ENCODE measurements at places on chromosomes 5 and 9.

- no peak overlapping the region for H3K4me3 ChIP-seq
- no peaks in the 10 kb centered on the region for H3K36me3 ChIP-seq
- H3K4me1 ChIP-seq, result no peaks in the 10 kb centered on the region
Observed at GRCh38 chr5:133469252-133469651, 143.1 kb downstream of the FSTL4 start.

GRCh38 chr5:180100621-180101450 is 29.3 kb upstream of the RNF130 start:
- no peaks in the 10 kb centered on the region for H3K4me1 ChIP-seq
- no peak overlapping the region for H3K27ac ChIP-seq
- H3K36me3 ChIP-seq, result no peaks in the 10 kb centered on the region

GRCh38 chr9:113948891-113949570 is 72.9 kb downstream of the ZNF618 start:
- no peak overlapping the region for H3K27ac ChIP-seq
- H3K4me3 ChIP-seq, result no peak overlapping the region
- DNase-seq, result no peak
- H3K4me1 ChIP-seq, result no peaks in the 10 kb centered on the region

DNA sequence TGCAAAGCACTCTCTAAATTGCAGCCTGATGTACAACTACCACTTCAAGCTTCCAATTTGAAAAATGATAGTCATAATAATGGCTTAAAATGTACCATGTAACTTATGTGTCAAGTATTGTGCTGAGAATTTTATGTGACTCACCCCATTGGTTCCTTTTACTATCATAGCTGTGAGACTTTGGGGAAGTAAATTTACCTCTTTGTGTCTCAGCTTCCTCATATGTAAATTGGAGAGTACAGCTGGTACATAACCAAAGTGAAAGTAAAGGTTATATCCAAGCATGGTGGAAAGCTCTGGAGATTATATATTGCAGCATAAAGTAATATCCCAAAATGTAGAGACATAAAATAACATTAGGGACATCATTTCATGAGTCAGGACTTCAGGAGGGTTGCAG is 2200.4 kb upstream of the C9orf72 start:
- H3K4me1 ChIP-seq, result no peaks in the 10 kb centered on the region
- H3K27me3 ChIP-seq, result no peaks in the 10 kb centered on the region
- no peak for DNase-seq
- H3K27ac ChIP-seq, result no peak overlapping the region
- no peaks in the 10 kb centered on the region for H3K36me3 ChIP-seq

DNA sequence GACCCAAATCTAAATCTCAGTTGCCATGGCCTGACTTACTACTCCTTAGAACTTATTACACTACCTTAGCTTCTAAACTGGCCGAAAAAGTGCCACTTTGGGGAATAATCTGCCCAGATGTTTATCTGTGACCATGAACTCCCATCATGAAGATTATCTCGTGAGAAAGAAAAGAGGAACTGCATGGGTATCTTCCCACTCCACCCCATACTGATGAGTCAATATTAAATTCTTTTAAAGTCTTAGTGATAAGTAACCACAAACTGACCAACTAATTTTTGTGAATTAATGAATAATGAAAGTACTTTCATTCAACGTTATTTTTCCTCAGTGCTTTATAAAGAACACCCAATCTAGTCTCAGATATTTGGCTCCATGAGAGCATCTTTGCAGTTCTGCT is 493.5 kb downstream of the EBF1 start:
- no peak overlapping the region for H3K4me3 ChIP-seq
- no peak for DNase-seq
- H3K27ac ChIP-seq, result no peak overlapping the region
- H3K36me3 ChIP-seq, result no peaks in the 10 kb centered on the region
- H3K4me1 ChIP-seq, result no peaks in the 10 kb centered on the region

DNA sequence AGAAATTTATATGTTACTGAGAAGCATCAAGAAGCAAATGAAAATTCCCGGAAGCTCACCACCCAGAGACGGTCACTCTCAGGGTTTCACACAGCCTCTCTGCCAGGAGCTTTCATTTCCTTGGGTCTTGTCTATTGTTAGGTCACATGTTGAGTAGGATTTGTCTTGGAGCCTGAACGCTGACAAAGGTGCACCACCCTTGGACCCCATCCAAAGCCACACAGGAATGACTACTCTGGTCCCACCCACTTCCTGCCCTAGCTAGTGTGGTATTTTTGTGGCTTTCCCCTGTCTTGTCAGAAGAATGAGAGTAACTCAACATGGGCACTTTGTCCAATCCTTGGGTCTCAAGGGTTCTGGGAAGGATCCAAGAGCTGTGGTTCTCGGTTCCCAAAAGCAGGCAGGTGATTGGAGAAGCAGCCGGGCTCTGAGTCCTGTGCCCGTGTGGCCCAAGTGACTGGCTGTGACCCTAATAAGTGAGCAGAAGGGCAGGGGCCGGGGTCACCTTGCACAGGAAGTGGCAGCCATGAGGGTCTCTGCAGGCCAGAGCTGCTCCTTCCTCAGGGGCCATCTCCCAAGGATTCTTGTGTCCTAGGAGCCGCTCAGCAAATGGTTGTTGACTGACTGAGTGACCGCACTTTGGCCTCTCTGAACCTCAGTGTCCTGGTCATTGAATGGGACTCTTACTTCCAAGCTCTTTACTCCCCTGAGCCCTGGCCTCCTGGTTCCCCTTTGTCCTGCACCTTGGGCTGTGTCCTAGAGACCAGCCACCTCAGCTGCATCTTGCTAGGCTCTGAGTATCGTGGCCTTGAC is 6.9 kb downstream of the FGD3 start:
- H3K36me3 ChIP-seq, result no peaks in the 10 kb centered on the region
- no peaks in the 10 kb centered on the region for H3K4me1 ChIP-seq
- H3K27ac ChIP-seq, result peak overlapping the region; percentile 27
- H3K4me3 ChIP-seq, result no peak overlapping the region

GRCh38 chr9:106632621-106633020 is 230.3 kb upstream of the ZNF462 start:
- H3K36me3 ChIP-seq, result no peaks in the 10 kb centered on the region
- no peak overlapping the region for H3K4me3 ChIP-seq
- no peaks in the 10 kb centered on the region for H3K27me3 ChIP-seq
- H3K27ac ChIP-seq, result no peak overlapping the region
